Fibroblast of skin of right biceps (primary cell): ENCODE measurements at places on chromosomes 11 and 22.
A peak's percentile ranks its signal among the peaks of the same experiment; 100 is the strongest.

- DNase-seq, result no peak
Observed at GRCh38 chr11:58498464-58498863, 9.4 kb downstream of the OR5B21 start.

GRCh38 chr11:95138448-95138847 is 48.8 kb downstream of the ENDOD1 start:
- DNase-seq, result no peak

GRCh38 chr11:119373059-119373920 is 8.2 kb downstream of the USP2 start:
- DNase-seq, result no peak

GRCh38 chr11:76808996-76809395 is 25.8 kb downstream of the TSKU start:
- no peak for DNase-seq

DNA sequence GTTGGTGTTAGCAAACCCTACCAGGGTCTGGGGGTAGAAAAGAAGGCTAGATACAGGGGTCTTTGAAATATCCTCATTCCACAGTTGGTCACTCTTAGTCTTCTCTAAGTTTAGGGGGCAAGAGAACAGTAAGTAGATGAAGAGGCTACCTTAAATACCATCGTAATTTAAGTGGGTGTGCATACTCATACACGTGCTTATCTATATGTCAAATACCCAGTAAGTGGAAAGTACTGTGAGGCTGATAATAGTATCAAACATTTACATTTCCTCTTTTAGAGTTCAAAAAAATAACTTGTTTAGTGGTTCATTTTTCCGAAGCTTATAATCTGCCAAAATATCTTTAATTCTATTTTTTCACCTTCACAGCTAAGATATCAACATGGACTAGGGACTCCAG is 90.7 kb downstream of the WNT11 start:
- DNase-seq, result no peak

DNA sequence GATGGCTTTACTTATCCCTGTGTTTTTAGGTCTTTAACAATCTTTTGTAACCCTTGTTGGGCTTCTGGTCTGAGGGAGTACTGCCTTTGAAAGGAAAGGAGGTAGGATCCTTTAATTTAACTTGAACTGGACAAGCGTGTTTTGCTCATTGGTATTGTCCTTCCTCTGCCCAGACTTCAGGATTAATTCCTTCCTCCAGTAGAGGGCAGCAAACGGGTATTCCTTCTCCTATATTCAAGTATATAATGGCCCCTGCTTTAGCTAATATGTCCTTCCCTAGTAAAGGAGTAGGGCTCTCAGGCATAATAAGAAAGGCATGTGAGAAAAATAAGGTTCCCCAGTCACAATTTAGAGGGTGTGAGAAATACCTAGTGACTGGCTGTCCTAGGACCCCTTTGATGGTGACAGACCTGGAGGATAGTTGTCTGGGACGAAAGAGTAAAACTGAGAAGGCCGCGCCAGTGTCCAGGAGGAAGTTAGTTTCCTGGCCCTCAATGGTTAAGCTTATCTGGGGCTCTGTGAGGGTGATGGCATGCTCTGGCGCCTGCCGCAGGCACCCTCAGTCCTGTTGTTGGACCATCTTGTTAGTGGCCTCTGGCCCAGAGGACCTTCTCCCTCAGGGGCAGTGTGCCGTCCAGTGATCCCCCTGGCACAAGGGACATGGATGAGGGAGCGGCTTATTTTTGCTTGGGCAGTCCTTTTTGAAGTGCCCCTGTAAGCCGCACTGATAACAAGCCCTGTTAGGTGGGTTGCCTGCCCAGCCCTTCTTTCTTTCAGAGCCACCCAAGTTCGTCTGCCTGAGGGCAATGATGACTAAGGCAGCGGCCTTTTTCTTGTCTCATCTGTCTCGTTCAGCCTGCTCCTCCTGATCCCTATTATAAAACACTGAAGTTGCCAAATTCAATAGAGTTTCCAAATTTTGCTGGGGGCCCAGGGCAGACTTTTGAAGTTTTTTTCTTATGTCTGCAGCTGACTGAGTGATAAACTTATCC is 51.8 kb downstream of the C11orf71 start:
- peak; percentile 78 for DNase-seq

GRCh38 chr22:30718938-30719337 is 24.3 kb downstream of the OSBP2 start:
- DNase-seq, result no peak

- DNase-seq, result no peak
Observed at GRCh38 chr11:64409707-64410403, 50.9 kb downstream of the RPS6KA4 start.

DNA sequence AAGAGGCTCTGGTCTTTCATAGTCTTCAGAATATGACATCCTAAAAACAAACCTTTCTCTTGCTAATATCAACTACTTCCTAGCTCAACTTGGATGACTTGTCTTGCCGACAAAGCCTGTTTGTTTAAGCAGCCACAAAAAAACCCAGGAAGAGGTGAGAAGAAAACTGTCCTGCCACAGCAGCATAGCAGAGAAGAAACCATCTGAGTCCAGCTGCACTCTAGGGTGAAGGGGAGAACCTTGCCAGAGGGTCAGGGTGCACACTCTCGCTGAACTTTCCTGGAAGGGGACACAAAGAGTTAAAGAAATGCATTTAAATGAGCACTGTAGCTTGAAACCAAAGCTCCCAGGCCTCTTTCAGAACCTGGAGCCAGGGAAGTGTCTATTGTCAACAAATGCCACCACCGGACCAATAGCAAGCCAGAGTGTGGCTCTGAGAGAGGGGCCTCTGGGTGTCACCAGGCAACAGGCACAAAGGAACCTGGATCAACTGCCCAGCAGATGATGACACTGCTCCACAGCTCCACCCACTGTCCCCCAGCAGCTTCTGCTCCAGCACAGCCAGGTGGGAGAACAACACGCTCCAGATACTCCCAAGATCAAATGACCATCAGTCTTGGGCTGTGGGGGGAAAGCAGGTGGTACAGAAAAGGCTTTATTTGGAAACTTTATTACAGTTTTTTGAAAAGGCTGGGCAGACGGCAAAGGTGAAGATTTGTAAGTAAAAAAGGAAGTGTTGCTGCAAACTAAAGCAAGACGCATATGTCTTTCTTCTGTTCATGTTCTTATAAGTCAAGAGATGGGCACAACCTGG is 105.7 kb downstream of the RASSF10 start:
- DNase-seq, result no peak

- DNase-seq, result peak; percentile 60
Observed at GRCh38 chr11:116732271-116733042, 40.3 kb downstream of the BUD13 start.

DNA sequence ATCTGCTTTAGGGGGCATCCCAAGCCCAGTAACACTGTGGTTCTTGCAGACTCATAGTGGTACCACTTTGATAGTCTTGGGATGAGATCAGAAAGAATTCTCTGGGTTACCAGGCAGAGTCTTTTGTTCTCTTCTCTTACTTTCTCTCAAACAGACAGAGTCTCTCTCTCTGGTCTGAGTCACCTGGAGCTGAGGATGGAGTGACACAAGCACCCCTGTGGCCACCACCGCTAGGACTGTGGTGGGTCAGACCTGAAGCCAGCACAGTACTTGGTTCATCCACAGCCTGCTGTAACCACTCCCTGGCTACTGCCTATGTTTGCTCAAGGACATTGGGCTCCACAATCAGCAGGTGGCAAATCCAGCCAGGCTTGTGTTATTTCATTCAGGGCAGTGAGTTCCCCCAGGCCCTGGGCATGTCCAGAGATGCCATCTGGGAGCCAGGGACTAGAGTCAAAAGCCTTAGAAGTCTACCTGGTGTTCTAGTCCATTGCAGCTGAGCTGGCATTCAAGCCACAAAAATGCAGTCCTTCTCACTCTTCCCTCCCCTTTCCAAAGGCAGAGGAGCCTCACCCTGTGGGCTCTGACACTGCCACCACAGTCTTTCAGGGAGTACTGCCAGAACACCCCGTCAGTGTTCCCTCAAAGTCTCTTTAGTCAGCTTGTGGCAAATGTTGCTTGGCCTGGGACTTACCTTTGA is 29.9 kb downstream of the ENDOD1 start:
- no peak for DNase-seq

DNA sequence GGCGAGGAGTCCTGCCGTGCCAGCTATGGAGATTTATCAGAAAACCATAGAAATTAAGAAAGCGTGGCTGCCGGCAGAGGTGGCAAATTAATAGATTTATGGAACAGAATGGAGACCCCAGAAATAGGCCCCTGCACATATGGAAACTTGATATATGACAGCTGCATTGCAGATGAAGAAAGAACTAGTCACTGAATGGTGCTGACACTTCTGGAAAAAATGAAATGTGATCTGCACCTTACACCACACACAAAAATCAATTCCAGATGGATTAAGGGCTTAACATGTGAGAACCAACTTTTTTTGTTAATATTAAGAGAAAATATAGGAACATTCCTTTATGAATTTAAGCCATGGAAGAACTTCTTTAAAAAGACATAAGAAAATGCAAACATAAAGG is 40.3 kb upstream of the TSKU start:
- peak; percentile 61 for DNase-seq

GRCh38 chr11:11407065-11407762 is 54.2 kb upstream of the CSNK2A3 start:
- no peak for DNase-seq

- no peak for DNase-seq
Observed at GRCh38 chr11:75428989-75429640, 3.9 kb downstream of the KLHL35 start.

- peak; percentile 16 for DNase-seq
Observed at GRCh38 chr22:43228330-43228729, 41.4 kb upstream of the TTLL12 start.

DNA sequence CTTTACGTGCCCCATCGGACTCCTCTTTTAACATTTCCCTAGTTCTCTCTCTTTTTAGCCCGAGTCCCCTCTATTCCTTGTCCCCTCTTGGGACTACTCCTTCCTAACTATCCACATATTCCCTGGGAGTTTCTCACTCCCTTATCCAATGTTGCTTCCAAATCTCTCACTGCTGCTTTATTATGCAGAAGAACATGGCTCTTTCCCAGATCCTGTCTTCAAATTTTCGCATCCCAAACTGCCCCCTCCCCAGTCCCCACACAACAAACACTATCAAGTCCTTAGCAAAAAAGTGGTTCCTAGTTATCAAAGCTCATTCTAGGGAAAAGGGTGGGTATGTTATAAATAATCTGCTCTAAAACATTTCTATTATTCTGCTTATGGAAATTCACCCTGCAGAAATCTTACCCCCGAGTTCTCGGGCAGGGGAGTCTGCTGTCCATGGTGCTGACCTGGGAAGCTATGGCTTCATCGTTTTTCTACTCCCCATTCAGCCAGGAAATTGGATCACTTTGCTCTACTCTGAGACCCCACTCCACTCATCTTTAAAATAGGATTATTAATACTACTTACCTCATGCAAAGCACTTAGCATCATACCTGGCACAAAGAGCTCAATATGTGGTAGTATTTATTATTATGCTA is 393.5 kb downstream of the BUD13 start:
- peak; percentile 36 for DNase-seq

- DNase-seq, result peak; percentile 91
Observed at GRCh38 chr11:119584193-119585042, 144.6 kb downstream of the NECTIN1 start.

- DNase-seq, result no peak
Observed at GRCh38 chr11:130128626-130129025, 31.0 kb upstream of the ST14 start.

DNA sequence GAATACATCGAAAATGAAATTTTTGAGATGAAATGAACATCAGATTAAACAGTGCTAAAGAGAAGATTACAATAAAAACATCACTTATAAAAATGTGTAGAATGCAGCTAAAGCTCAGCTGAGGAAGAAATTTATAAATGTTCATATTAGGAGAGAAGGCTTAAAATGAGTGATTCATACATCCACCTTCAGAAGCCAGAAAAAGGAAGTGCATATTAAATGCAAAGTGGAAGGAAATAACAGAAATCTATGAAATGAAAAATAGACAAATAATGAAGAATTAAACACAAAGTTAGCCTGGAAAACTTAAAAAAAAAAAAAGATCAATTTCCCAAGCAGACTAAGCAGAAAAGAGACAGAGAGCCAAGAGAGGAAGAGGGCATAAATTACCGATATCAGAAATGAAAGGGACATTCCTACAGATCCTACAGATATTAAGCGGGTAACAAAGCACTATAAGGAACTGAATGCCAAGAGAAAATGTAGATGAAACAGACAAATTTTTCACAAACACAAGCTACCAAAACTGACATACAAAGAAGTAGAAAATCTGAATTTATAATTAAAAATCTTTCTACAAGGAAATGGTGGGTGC is 7.2 kb upstream of the MOB2 start:
- DNase-seq, result no peak

GRCh38 chr11:12103411-12104225 is 6.8 kb upstream of the MICAL2 start:
- DNase-seq, result no peak
